ENCODE measurements at places on chromosomes 2 and 18.
A peak's percentile ranks its signal among the peaks of the same experiment; 100 is the strongest.

GRCh38 chr2:150832686-150833085, 345.2 kb upstream of the RND3 start:
- no peak overlapping the region for H3K4me3 ChIP-seq
- H3K36me3 ChIP-seq, result no peaks in the 10 kb centered on the region
- no peaks in the 10 kb centered on the region for H3K4me1 ChIP-seq
- no peaks in the 10 kb centered on the region for H3K27me3 ChIP-seq

- no peaks in the 10 kb centered on the region for H3K4me1 ChIP-seq
- H3K27me3 ChIP-seq, result no peaks in the 10 kb centered on the region
- no peak overlapping the region for H3K27ac ChIP-seq
- no peak overlapping the region for H3K4me3 ChIP-seq
Measured at GRCh38 chr2:155662224-155662623, 670.3 kb downstream of the NR4A2 start.

DNA sequence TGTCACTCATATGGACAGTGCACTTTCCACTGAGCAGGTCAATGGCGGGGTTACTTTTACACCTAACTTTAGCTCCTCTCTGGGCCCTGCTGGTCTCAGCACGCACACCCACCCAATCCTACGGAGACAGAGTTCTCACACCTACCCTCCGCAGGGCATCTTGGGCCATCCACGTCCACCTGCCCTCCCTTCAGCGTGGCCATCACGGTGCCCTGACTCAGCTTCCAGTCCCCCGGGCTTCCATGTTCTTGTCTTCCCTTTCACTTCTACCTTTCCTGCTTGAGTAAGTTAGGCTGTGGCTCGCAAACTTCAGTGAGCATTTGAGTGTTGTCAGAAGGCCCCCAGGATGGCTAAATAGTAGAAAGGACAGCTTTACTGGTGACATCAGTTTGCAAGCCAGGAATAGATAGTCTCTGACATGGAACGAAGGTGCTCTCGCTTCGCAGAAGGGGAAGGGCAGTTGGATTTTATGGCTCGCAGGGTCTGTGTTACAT, 232.4 kb downstream of the SEPTIN10 start:
- DNase-seq, result no peak
- H3K27ac ChIP-seq, result no peak overlapping the region
- no peak overlapping the region for H3K4me3 ChIP-seq
- no peaks in the 10 kb centered on the region for H3K36me3 ChIP-seq

DNA sequence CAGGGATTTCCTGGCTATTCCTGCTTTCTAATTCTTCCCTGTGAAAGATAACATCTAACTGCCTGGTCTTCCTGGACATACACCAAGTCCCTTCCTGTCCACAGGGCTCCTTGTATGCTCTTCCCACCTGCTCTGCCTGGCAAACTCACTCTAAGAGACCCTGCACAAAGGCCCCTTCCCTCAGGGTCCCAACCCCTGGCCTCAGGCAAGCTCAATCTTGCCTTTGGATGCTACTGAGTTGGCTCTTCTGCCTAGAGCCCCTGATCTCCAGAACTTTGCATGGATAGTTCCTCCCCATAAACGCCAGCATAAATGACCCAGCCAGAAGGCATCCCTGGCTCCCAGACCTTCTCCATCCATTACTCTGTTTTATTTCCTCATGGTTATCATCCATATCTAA, 98.3 kb upstream of the OTOS start:
- H3K4me3 ChIP-seq, result no peak overlapping the region
- no peak overlapping the region for H3K27ac ChIP-seq
- DNase-seq, result no peak
- H3K4me1 ChIP-seq, result no peaks in the 10 kb centered on the region
- H3K36me3 ChIP-seq, result no peaks in the 10 kb centered on the region

- H3K4me3 ChIP-seq, result no peak overlapping the region
- H3K4me1 ChIP-seq, result no peaks in the 10 kb centered on the region
- H3K36me3 ChIP-seq, result no peaks in the 10 kb centered on the region
- DNase-seq, result no peak
- H3K27ac ChIP-seq, result no peak overlapping the region
Measured at GRCh38 chr2:44579115-44579836, 217.5 kb downstream of the CAMKMT start.

DNA sequence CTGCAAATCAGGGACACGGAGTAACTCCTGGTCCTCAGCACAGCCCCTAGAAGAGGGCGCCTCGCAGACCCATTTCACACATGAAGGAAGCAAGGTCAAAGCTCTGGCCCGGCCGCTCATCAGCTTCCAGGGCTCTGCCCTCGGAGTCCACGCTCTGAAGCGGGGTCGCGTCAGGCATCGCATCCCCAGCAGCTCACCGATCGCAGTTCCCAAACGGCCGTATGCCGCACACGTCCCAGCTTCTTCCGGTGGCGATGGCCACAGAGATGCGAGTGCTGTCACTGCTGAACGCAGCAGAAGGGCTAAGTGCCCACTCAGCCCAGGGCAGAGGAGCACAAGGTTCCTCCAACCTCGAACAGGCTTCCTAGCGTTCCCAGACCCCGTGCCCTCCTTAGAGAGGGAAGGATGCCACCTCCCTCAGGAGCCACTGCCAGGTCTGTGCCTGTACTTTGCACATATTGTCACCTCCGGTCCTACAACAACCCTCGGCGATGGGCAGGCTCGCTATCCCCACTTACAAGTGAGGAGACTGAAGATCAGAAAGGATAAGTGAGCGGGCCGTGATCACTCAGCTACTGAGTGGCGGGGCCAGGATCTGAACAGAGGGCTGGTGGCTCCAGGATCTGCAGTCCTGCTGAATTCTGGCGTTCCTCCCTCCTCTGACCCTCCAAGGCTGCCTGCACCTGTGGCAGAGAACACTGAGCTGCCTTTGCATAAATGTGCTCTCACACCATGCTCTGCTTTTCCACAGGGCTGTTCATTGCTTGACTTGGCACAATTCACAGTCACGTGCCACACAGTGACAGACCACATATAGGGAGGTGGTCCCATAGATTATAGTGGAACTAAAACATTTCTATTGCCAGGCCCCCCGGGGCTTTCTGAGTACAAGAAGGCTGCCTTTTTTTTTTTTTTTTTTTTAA, 71.4 kb downstream of the COPS8 start:
- no peaks in the 10 kb centered on the region for H3K27me3 ChIP-seq
- no peaks in the 10 kb centered on the region for H3K36me3 ChIP-seq
- DNase-seq, result no peak
- no peaks in the 10 kb centered on the region for H3K4me1 ChIP-seq
- H3K4me3 ChIP-seq, result no peak overlapping the region

DNA sequence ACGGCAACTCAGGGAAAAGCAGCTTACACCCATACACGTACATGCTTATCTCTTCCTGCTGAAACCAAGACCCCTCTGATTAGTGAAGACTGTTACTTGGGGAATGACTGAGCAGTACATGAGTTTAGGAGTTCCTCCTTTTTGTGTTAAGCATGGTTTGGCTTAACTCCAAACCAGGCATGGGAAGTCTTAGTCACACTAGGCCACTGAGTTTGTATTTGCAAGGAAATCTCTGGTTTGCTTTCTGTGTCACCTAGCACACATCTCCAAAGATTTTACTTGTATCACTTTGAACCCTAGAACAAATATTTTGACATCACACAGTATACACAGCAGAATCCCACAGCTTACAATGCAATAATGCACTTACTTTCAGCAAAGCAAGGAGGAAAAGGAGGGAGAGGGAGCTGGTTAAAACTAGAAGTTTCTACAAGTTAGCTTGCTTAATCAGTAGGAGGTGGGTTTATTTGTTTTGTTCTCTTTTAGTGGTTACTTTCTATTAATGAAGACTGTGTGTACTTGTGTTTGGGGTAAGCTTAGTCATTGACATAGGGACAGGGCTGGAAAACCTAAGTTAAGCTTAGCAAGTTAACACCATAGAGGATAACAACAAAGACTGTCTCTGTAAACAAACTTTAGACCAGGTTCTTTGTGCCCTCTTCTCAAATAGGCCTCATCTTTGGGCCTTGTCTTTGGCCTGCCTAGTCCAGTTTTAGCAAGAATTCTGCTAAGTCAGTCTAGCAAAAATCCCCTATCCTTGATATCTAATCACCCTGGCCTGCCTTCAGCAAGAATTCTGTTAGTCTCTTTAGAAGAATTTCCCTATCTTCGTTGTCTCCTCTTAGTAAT, 219.4 kb downstream of the MREG start:
- no peak overlapping the region for H3K4me3 ChIP-seq
- H3K4me1 ChIP-seq, result no peaks in the 10 kb centered on the region
- no peak overlapping the region for H3K27ac ChIP-seq
- H3K27me3 ChIP-seq, result no peaks in the 10 kb centered on the region
- DNase-seq, result no peak

DNA sequence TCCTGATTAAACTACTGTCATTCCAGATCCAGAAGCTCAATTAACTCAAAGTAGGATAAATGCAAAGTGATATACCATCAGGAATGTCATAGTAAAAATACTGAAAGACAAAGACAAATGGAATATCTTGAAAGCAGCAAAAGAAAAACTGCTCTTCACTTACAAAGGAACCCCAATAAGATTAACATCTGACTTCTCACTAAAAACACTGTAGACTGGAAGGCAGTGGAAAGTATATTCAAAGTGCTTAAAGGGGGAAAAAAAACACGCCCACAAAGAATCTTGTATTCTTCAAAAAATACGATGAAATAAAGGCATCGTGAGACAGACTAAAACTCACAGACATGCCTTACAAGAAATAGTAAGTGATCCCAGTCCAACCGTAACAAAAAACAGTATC, 195.7 kb downstream of the DOK6 start:
- H3K27ac ChIP-seq, result no peak overlapping the region
- no peaks in the 10 kb centered on the region for H3K4me1 ChIP-seq
- no peak for DNase-seq
- no peaks in the 10 kb centered on the region for H3K36me3 ChIP-seq
- H3K4me3 ChIP-seq, result no peak overlapping the region

GRCh38 chr2:177254433-177255226, 9.9 kb downstream of the NFE2L2 start:
- peaks cover 4% of the 10 kb centered on the region for H3K36me3 ChIP-seq
- peak overlapping the region; percentile 73 for H3K27ac ChIP-seq

DNA sequence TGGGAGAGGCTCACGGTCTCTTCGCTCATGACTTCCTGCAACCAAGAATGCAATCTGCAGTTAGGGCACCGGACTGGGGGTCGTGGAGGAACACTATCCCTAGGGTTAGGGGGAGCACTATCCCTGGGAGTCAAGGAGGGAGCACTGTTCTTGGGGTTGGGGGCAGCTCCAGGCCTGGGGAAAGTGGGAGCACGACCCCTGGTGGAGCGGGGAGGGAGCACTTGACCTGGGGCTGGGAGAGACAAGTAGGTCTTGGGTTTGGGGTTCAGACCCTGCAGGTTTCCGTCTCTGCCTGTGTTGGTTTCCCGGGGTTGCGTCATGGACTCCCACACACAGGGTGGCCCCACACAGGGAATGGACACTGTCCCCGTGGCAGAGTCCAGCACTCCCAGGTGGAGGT, 133.6 kb downstream of the TPO start:
- no peaks in the 10 kb centered on the region for H3K27me3 ChIP-seq
- H3K36me3 ChIP-seq, result no peaks in the 10 kb centered on the region
- H3K4me1 ChIP-seq, result no peaks in the 10 kb centered on the region
- DNase-seq, result no peak

GRCh38 chr18:75531851-75532459, 104.5 kb upstream of the SMIM21 start:
- DNase-seq, result no peak
- no peaks in the 10 kb centered on the region for H3K36me3 ChIP-seq
- H3K4me1 ChIP-seq, result no peaks in the 10 kb centered on the region

All from right atrium auricular region (tissue), 2 donors.